ENCODE measurements at places on chromosomes 13 and 19.

DNA sequence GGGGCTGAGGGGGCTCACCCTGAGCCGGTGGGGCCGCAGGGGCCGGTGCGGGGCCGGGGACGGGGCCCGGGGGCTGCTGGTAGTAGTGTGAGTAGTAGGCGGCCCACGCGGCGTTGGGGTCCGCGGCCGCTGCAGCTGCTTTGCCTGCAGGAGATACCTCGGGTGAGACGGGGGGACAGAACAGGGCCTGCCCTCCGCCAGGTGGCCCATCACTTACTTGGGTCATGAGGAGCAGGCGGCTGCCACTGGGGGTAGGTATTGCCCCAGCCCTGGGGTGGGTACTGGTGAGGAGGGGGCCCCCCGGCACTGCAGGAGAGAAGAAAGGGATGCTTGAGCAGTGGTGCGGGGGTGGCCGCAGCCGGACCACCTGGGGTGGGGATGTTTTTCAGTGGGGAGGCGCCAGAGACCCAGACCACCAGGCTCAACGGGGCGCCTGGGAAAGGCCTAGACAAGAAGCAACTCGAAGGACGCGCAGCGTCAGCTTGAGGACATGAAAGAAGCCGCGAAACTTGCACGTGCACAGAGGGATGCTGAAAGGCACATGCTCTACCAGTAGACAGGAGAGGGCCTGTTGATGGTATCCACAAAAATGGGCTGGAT, 8.9 kb downstream of the KHSRP start:
- no peak for DNase-seq

GRCh38 chr19:11223200-11223599, 16.2 kb upstream of the ANGPTL8 start:
- no peak for DNase-seq

DNA sequence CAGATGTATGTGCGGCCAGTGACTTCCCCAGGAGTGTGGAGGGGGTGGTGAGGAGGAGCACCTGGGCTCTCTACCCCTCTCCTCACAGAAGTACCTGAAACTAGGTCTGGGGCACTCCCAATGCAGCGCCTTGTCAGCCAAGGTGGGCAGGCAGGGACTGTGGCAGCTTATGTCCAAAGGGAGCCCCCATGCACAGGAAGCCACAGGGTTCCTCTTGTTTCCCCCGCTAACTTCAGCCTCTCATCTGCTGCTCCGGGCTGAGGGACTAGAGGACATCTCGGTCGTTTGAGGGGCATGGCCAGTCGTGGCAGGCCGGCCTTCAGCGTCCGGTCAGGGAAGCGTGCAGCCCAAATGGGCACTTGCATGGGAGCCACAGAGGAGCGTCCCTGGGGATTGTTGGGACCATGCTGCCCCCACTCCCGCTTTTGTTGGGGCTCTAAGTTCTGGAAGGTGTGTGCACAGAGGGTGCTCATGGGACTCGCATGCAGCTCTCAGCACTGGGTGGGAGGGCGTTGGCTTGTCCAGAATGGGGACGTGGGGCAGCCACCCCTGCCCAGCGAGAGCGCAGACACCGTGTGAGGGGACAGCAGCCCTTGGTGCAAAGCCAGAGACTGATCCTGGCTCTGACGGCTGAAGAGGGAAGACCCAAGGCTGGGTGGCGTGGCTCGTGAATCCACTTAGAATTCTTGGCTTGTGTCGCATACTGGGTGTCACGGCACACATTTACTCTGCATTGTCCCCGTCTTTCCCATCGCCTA, 16.6 kb upstream of the NPAS1 start:
- no peak for DNase-seq

DNA sequence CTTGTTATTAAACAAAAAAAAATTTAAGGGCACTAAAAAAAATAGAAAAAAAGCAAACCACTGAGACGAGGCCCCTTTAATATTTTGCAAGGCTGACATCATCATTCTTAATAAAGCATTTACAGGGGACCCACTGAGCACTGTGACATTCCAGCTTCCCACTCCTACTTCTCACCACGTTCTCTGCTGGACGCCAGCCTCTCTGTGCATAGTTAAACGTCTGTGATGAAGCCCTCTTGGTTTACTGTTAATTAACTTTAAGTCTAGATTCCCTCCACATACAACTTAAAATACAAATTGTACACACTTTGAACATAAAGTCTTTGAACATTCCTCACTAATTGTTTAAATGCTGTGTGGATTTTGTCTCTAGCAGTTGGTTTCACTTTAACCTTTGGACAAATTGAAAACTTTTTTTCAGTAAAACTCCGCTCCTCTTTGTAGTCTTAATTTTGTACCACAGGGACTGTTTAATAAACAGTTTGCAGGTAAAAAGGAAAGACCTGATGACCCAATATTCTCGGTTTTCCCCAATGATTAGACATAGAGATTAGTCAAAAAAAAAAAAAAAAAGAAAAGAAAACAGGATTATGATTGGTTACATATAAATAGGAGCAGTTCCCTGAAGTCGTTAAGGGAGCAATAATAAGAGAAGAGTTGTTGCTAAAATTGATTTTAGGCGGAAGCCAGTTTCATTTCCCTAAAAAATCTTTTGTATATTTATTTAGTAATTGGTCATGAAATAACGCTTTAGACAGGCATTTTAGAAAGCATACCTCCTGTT, 219.8 kb downstream of the MZT1 start:
- DNase-seq: no peak

DNA sequence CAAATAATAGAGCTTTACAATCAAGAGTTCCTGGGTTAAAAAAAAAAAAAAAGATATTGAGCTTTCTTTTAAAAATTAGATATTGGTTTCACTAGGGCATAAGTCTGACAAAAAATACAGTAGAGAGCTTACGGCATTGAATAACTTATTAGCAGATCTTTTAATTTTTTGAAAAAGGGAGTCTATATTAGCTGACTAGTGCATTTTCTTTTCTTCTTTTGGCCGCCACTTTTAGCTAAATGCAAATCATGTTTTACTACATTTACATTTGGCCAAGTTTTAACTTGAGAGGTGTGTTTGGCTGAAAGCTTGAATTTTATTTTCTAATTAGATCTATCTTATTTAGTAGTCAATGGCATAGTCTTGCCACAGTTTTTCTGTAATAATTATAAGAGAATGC, 43.4 kb downstream of the SPRY2 start:
- no peak for DNase-seq

DNA sequence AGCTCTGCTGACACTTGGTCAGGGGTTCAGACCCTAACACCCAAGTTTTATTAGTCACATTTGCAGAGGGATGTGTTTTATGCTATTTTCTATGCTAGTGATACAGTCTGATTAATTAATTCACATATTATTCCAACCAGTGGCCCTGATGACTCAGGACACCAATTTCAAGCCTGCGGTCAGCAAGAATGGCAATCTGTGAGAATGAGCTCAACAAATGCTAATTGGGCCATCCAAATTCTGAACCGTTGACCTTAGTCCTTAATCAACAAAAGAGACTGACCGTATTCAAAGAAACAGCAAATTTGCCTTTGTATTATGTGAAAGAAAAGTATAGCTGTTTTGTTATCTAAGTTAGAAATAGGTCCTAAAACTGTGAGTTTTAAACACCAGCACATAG, 9.6 kb upstream of the KL start:
- no peak for DNase-seq

DNA sequence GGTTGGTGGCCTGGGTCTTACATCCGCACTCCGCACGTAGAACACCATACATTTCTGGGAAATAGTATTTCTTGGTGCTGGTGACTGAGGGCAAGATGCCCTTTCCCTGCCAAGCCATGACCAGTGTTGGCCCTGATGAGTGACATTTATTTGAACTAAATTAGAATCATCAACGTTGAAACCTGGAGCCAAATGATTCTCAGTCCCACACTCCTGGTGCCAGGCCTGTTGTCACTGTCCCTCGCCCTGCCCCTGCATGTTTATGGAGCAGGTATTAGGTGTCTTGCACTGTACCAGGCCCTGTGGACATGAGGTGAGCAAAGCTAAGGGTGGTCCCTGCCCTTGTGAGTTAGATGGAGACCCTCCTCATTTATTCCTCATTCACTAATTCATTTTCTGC, 5.8 kb downstream of the CHST8 start:
- DNase-seq: no peak

- DNase-seq: no peak
Measured at GRCh38 chr19:21466627-21467026, 38.8 kb upstream of the ZNF429 start.

- peak; percentile 68 for DNase-seq
Measured at GRCh38 chr19:7544626-7545025, 9.1 kb downstream of the PNPLA6 start.

DNA sequence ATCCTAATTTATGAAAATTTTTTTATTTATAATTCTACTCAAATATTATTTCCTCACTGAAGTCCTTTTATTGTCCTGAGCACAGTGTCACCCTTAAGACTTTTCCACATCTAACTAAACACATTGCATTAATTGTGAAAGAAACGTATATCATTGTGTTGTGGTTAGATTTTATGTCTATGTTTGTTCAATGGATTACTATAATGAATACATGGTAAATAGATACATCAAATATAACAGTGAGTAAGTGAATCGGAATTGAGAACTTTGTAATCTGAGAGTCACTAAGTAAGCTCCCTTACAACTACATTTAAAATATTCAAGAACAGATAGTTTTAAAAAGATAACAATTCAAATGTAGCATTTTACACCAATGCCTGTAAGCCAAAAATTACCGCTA, 417.6 kb upstream of the PCDH20 start:
- no peak for DNase-seq

GRCh38 chr13:20696073-20696472, 7.4 kb upstream of the IL17D start:
- no peak for DNase-seq

- no peak for DNase-seq
Measured at GRCh38 chr13:29925457-29926097, 75.2 kb upstream of the UBL3 start.

Measured in upper lobe of left lung (tissue), 6 donors.